ENCODE measurements at places on chromosomes 2 and 18.

DNA sequence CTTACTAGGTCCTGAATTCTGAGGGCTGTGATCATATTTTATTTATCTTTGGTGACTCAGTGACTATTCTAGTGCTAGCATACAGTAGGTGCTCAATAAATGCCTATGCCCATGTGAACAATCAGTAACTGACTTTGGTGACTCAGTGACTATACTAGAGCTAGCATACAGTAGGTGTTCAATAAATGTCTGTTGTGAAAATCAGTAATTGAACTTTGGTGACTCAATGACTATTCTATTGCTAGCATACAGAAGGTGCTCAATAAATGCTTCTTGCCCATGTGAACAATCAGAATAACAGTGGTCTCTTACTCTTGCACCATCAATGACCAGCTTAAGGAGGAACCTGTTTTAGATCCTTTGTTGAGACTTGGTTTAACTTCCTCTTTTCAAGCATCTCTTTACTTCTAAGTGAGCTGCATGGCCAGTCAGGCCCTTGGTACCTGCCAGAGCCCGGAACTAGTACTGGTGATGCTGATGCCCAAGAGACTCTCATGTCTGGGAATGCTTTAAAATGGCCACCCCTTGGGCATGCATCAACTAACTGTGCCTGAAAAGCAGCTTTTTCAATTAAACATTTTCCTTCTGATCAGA is 214.9 kb upstream of the SPRED2 start:
- DNase-seq: no peak

- DNase-seq: no peak
Observed at GRCh38 chr18:63290166-63290820, 29.3 kb downstream of the BCL2 start.

DNA sequence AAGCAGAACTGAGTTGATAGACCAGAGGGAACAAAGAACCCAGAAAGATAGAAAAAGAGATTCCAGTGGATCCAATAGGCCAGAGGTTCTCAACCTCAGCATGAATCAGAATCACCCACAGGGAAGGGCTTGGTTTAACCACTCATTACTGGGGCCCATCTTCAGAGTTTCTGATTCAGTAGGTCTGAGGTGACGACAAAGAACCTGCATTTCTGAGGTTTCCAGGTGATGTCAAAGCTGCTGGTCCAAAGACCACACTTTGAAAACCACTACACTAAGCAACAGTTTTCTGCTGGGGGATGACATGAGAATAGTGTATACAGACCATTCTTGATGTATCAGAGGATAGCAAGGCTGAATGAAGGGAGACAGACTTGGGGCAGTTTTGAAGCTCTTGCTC is 296.9 kb upstream of the STON1 start:
- no peak for DNase-seq

GRCh38 chr2:160893581-160893980 is 266.6 kb upstream of the TANK start:
- peak; percentile 29 for DNase-seq

DNA sequence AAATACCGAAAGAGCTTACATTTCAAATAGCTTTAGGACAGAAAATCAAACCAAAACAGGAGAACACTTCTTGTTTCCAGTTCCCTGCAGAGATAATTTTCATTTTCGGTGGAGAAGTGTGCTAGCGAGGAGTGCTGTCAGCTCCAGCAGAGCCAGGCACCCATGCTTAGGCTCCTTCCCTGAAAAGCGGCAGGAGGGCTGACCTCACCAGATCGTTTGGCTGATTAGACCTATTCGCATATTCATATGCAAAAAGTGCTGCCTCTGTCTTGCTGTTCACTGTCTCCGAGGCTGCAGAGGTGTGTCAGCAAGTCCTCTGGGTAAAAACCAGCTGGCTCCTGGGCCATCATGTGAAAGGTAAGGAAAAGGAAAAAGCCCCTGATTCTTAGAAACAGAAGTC is 225.8 kb upstream of the COPS8 start:
- DNase-seq: no peak

DNA sequence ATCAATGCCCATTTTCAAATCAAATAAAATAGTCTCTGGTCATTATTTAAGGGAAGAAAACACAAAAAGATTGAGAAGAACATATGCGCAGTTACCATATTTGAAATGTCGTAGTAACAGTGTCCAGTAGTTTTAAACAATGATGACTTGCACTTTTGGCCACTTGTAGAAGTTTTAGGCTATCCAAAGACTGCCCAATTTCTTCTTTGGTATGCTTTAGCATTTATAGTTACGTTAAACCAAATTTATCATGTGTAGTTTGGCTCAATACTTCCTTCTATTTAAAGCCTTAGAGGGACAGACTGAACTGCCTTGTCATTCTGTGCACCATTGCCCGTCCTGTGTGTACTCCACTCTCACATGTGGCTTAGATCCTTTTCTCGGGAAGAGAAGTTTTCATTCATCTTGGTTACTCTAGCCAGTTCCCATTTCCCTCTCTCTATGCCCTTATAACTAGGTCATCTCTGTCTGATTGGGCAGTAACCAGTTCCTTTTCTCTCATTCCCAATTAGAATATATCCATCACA is 84.8 kb upstream of the TTN start:
- DNase-seq: no peak

- no peak for DNase-seq
Observed at GRCh38 chr2:114039677-114040076, 149.8 kb downstream of the ACTR3 start.

DNA sequence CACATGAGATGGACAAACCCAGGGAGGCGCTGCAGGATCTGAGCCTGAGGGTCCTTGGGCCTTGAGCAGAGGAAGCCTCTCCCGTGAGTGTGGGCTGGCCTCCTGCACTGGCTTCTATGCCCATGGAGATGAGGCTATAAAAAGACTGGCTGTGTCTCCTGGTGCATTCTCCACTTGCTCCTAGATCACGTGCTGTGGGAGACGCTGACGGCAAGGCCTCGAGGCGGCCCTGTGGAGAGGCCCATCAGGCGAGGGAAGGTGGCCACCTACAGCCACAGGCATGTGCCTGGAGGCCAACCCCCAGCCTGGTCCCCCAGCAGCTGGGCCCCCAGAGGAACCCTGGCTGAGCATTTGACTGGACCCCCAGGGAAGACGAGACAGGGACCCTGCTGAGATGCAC is 198.9 kb downstream of the TWIST2 start:
- no peak for DNase-seq

- no peak for DNase-seq
Observed at GRCh38 chr2:128371648-128372345, 53.1 kb upstream of the HS6ST1 start.

- no peak for DNase-seq
Observed at GRCh38 chr2:239173301-239173700, 227.5 kb downstream of the HDAC4 start.

GRCh38 chr2:186612555-186613440 is 22.9 kb downstream of the ITGAV start:
- no peak for DNase-seq

DNA sequence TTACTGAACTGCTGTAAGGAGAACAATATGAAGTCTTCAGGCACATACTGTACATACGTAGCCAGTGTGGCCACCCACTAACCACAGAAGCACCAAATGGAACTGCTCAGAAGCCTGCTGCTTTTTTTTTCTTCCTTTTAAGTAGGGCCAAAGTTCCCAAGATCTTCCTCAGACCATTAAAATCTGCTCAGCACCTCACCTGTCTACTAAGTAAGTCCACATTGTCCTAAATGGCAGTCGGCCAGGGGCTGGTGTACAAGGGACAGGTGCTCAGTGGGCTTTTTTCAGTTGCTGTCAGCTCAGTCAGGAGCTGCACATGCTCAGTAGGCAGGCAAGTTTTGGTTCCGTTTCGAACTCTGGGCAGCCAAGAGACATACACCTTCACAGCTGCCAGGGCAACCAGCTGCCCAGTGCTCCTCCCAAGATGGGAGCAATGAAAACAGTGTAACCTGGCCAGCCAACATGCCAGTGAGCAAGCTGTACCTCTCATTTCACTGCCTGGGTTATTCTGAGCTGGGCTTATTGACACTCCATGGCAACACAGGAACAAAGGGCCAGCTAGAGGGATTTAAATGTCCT is 86.1 kb downstream of the ACVR1 start:
- peak; percentile 38 for DNase-seq

GRCh38 chr2:188726626-188727247 is 247.4 kb upstream of the COL3A1 start:
- DNase-seq: no peak

- DNase-seq: no peak
Observed at GRCh38 chr2:10158681-10159080, 36.1 kb downstream of the RRM2 start.

GRCh38 chr2:85743304-85743978 is 10.3 kb upstream of the ATOH8 start:
- DNase-seq: no peak

GRCh38 chr2:71154798-71155197 is 24.4 kb downstream of the MPHOSPH10 start:
- DNase-seq: no peak

GRCh38 chr2:241041589-241042158 is 43.3 kb downstream of the SNED1 start:
- DNase-seq: no peak

DNA sequence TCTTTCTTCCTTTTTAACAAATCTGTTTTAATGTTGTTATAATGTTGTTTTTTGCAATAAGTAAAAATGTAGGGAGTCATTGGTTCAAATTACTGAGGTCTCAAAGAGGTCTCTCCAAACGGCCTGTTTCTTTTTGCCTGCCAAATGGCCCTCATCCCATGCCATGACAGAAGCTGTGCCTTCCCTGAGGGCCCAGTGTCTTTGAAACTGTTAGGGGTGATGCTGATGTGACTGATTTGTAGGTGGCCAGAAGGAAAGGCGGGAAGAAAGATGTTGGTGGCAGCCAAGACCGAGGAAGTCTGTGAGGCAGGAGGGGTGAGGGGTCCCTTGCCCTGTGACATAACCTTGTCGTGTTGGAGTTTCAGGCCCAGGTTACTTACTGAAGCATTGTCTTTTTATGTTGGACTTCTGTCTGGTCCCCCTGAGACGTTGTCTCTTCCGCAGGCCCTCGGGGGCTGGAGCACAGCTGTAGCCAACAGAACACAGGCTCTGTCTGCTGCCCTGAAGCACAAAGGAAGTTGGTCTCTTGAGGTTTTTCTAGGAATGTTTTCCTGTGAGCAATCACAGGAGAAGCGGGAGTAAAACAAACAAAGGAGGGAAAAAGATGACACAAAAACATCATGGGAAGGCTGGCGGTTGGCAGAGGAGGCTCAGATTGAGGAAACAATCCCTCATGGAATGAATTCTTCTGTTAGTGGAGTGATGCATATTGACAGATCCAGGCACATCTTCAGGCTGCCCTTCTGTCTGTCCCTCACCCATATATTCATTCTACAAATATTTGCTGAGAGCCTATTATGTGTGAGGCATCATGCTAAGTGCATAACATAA is 4.9 kb upstream of the ST3GAL5 start:
- no peak for DNase-seq

- DNase-seq: no peak
Observed at GRCh38 chr2:14388724-14389123, 243.8 kb upstream of the LRATD1 start.

GRCh38 chr2:98561902-98562695 is 46.2 kb downstream of the COA5 start:
- no peak for DNase-seq

DNA sequence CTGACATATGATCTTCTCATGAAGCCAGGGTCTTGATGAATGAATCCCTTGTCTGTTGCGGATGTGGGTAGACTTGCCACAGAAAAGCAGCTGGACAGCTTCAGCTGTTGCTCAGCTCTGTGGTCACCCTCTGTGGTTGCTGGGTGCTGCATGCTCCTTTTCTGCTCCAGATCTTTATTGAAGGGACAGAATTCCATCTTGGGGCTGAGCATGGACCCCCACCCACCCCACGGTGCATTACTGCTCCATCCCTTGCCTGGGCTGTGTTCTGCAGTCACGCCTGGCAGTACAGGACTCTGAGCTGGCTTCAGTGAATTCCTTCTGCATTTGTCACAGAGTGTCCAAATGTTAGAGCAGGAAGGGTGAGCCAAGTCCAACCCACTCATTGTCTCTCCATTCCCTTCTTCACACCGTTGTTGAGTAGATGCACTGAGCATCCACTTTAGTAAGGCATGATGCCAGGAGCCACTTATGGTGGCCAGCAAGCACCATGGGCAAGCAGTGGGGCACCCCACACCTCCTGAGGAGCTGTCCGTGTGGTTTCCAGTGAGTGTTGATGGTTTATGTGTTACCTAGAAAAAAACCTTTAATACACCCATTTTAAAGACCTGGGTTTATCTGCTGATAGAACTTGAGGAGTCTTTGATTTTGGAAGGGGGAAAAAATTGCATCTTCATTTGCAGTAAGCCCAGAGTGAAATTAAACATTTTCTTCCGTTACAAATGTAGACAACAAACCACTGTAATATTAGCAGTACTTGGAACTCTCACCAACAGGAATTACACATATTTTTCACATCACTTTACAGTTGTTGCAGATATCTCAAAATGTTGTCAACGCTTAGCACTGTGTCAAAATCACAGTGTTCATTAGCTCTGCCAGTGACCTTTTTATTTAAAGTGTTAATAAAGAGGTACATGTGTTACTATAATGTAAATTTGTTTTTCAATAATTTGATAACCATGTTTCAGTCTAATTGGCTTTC is 14.7 kb upstream of the ITGB6 start:
- DNase-seq: peak; percentile 32
